Activated CD8-positive, alpha-beta memory T cell treated with anti-CD3 and anti-CD28 coated beads, Interleukin-2, amount 10 ng/mL, durations not matched to agents 7 days and 5 days (primary cell): ENCODE measurements at places on chromosomes 1 and 21. TPM values are rescaled to one million over a fixed set of nuclear protein-coding genes. Genes with fewer than 3 reads are reported as not detected.
A peak's percentile ranks its signal among the peaks of the same experiment; 100 is the strongest.

Gene SLAMF9
- total RNA-seq: not detected

- H3K27ac ChIP-seq: no peak overlapping the region
- peaks cover 27% of the 10 kb centered on the region for H3K4me1 ChIP-seq
- peaks cover 8% of the 10 kb centered on the region for H3K36me3 ChIP-seq
- H3K4me3 ChIP-seq: no peak overlapping the region
- no peak for DNase-seq
These were observed 129.6 kb downstream of the DPYD start for GRCh38 chr1:97791251-97791650.

DNA sequence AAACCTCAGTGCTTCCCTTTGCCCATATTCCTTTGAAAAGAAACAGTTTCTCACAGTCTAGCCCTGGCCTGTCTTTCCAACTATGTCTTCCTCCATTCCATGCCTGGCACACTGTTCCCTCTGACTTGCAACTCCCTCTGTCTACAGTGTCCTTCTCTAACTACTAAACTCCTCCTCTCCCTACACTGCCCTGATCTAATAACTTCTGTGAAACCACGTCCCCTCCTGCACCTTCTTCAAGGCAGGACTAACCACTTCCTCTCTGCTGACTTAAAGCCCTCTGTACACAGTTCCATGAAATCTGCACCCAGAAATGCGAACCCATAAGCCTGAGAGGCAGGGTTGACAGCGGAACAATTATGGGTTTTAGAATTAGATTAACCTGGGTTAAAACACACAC is 62.2 kb upstream of the ATP1B1 start:
- H3K4me1 ChIP-seq: peaks cover 62% of the 10 kb centered on the region
- peak overlapping the region; percentile 26 for H3K4me3 ChIP-seq
- DNase-seq: peak; percentile 83
- H3K27ac ChIP-seq: peak overlapping the region; percentile 91
- H3K36me3 ChIP-seq: peaks cover 28% of the 10 kb centered on the region

Gene AQP10
- not detected for total RNA-seq

DNA sequence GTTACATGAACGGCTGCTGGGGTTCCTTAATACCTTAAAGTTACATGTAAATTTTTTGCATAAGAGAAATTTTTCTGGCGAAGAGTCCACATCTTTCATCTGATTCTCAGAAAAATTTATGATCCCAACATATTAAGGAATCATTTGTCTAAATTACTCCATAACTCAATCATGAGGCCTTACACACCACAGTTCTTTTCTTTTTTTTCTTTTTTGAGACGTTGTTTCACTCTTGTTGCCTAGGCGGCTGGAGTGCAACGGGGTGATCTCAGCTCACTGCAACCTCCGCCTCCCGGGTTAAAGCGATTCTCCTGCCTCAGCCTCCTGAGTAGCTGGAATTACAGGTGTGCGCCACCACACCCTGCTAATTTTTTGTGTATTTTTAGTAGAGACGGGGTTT is 2.1 kb upstream of the S100A11 start:
- peaks cover 19% of the 10 kb centered on the region for H3K36me3 ChIP-seq
- H3K4me3 ChIP-seq: no peak overlapping the region
- no peak for DNase-seq

DNA sequence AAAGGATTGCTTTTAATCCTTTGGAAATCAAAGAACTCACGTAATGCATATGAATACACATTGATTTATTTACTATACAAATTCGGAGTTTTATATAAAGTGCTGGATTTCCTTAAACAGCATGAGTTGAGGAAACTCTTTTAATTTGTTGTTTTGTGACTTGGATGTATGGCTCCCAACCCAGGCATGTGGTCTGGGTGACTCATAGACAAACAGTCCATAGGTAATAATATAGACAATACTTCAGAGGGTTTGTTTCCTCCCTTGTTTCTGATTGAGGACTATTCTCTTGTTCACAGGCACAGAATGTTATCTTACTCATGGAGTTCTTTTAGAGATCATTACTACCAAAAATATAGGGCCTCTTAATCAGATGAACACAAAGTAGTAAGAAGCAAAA is 43.8 kb downstream of the XPR1 start:
- peaks cover 32% of the 10 kb centered on the region for H3K36me3 ChIP-seq
- H3K27ac ChIP-seq: no peak overlapping the region
- H3K4me3 ChIP-seq: no peak overlapping the region
- H3K4me1 ChIP-seq: peaks cover 2% of the 10 kb centered on the region

Gene ADCY10
- total RNA-seq: 0.07 TPM

- H3K4me3 ChIP-seq: no peak overlapping the region
- no peaks in the 10 kb centered on the region for H3K27me3 ChIP-seq
- DNase-seq: peak; percentile 77
- peaks cover 55% of the 10 kb centered on the region for H3K36me3 ChIP-seq
These were observed 63.9 kb downstream of the CAPN2 start for GRCh38 chr1:223776075-223776814.
